Sciatic nerve (tissue), 2 donors: ENCODE measurements at places on chromosomes 4 and X. TPM values are rescaled to one million over a fixed set of nuclear protein-coding genes. Genes with fewer than 3 reads are reported as not detected.
A peak's percentile ranks its signal among the peaks of the same experiment; 100 is the strongest.

Gene GDI1
- total RNA-seq: 177 TPM

Gene CSAG1
- total RNA-seq: not detected

Gene ATP2B3
- total RNA-seq: 0.09 TPM

Gene GAGE13
- total RNA-seq: not detected

Gene XPNPEP2
- 6.6 TPM for total RNA-seq

- DNase-seq: no peak
These were observed 49.5 kb downstream of the IQCM start for GRCh38 chr4:149766135-149766534.

- no peak for DNase-seq
These were observed 287.8 kb downstream of the ZNF674 start for GRCh38 chrX:46257451-46257879.

DNA sequence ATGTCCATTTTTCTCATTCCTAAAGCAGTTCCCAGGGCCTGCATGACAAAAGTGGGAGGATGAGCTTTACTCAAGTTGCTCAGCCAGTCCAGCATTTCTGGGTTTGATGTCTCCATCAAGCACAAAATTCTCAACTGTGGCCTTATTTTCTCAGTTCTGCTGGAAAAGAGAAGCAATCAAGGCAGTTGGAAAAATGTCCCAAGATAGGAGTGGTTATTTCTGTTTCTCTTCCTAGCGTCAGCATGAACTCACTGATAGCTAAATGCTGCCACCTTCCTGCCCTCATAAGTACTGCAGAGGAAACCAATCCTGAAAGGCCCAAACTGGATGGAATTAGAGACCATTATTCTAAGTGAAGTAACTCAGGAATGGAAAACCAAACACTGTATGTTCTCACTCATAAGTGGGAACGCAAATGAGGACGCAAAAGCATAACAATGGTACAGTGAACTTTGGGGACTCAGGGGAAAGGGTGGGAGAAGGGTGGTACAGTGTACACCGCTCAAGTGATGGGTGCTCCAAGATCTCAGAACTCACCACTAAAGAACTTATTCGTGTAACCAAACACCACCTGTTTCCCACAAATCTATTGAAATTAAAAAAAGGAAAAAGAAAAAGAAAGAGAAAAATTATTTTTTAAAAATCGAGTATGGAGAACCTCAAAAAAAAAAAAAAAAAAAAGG is 29.6 kb downstream of the ADH7 start:
- peak; percentile 90 for DNase-seq

DNA sequence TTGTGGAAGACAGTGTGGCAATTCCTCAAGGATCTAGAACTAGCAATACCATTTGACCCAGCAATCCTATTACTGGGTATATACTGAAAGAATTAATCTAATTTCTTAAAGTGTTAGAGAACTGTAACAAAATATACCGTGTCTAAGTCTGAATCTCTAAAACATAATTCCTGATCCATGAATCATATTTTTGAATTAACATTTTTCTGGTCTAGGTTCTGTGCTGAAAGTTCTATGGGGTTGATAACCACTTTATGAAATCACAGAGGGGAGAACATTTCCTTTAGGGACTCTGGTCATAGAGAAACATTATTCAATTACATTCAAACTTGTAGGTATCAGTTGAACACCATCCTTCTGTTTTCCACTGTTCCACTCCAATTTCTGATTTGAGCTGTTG is 91.9 kb upstream of the ETNPPL start:
- DNase-seq: no peak

DNA sequence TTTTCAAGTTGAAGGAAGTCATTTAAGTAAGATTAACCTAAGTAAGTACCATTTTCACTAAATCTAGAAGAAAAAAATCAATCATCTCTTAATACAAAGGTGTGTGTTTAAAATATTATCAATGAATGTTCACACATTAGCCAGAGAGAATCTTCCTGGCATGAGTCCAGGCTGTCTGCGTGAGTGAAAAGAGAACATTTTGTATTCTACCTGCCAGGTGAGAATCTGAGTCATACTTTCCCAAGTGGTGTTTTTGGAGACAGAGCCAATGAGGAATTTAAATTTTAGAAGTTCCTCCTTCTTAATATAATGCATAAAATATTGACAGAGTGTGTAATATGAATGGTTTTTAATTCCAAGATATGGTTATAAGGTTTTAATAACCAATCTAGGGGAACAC is 371.8 kb upstream of the NR3C2 start:
- no peak for DNase-seq

DNA sequence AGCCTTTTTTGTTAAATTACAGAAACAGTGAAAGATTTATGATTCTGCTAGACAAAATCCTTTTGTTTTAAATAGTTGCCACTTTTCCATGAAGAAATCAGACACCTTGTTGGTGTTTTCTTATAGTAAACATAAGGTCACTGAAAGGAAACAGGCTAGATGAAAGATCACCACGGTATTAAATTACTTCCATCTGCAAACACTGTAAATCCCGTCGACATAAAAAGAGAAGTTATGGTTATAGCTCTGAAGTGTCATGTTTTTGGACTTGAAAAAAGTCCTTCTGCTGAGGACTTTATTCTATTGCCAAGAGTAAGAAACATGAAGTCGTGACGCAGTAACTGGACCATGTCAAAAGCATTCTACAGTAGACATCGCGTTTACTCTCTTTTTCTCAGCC is 567.6 kb upstream of the SLIT2 start:
- no peak for DNase-seq

GRCh38 chr4:178273168-178273567 is 830.9 kb upstream of the AGA start:
- no peak for DNase-seq

DNA sequence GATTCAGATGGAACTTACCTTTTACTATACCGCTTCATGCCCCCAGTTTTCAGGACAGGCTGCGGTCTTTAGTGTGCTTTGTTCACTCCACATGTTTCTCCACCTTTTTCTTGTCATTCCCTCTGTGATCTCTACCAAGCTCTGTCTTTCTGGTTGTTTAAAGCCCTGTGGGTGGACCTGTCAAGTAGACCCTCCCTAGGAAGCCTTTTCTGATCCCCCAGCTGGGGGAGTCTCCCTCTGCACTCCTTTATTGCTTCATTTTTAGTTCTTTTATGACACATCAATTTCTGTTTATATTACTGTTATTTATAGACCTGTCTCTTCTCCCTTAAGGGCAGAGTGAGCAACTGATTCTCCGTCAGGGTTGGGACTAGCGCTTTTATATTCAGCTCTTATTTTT is 150.2 kb downstream of the C4orf33 start:
- DNase-seq: no peak

DNA sequence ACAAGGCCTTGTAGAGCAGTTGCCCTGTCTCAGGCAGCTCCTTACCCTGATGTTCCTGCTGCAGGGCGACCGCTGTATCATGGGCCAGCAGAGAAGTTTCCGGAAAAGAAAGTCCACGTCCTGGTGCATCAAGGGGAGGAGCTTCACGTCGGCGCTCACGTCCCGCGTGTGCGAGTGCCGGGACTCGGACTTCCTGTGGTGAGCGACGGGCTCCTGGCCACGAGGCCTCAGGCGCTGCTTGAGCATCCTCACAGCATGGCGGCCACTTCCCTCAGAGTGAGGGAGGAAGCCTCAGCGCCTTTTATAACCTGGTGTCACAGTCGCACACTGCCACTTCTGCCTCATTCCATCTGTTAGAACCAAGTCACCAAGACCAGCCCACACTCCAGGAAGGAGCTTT is 225.5 kb downstream of the AFAP1 start:
- no peak for DNase-seq

GRCh38 chr4:31366041-31366440 is 645.9 kb downstream of the PCDH7 start:
- DNase-seq: no peak

DNA sequence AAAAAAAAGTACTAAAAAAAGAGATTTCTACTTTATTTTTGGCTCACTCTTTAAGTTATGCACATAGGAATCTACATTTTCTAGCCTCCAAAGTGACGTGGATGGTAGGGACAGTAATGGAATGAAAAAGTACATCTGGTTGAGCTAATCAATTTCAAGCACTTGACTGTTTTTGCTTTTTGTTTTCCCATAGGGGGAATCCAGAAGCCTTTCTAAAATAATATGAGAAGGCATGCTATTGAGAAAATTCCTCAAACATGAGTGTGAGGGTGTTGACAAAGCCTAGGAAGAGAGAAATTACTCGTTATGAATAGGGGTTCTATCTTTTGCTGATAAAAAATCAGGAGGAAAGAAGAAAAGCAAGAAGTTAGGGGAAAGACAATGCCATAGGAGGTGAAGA is 242.5 kb upstream of the PUDP start:
- DNase-seq: no peak

GRCh38 chr4:74223801-74224200 is 65.9 kb downstream of the MTHFD2L start:
- no peak for DNase-seq

DNA sequence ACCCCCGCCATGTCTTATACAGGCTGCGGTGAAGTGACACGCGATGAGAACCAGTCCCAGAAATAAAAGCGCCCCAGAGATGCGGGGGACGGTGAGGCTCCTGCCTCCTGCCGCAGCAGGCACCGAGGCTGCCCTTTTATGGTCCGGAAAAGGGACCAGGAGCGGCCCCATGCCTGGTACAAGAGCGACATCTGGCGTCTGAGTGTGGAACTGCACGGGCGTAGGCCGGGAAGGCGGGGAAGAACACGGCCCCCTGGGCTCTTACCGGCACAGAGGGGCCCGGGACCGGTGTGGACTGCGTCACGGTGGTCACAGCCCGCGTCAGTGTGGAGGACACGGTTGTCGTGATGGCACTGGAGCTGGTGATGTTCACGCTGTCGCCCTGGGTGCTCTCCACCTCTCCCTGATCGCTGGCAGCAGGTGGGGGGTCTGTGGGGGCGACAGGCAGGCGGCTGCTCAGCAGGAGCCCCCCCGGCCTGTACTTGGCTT is 8.9 kb upstream of the RENBP start:
- DNase-seq: peak; percentile 86

DNA sequence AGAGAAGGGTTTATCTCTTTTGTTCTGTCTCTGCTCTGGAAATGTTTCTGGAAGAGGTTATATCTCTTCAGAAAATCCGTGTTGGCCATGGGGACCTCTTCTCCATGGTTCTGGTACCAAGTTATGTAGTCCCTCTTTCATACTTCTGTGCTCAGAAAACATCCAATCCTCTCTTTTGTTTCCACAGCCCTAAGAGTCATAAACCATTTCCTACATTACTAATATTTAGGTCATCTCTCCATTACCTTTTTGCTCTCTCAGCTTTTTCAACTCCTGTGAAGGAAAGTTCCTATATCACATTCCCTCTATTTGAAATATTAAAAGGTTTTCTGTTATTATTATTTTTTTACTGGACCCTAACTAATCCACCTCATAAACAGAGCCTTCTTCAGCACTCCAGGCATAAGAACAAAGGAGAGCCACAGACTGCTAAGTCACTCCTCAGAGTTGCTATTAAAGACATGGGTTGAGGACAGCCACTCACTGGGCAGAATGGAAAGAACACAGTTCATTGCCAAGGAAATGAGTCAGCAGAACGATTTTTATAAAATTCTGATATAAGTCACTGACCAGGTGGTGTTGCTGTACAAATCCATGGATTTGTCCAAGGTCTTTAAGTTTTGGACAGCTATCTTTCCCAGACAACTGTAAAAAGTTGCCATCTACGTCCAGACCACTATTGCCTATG is 122.4 kb upstream of the NPY2R start:
- DNase-seq: no peak

- no peak for DNase-seq
These were observed 1.4 kb upstream of the C4orf50 start for GRCh38 chr4:6019316-6020263.

GRCh38 chr4:79048878-79049277 is 109.6 kb upstream of the PAQR3 start:
- DNase-seq: no peak

DNA sequence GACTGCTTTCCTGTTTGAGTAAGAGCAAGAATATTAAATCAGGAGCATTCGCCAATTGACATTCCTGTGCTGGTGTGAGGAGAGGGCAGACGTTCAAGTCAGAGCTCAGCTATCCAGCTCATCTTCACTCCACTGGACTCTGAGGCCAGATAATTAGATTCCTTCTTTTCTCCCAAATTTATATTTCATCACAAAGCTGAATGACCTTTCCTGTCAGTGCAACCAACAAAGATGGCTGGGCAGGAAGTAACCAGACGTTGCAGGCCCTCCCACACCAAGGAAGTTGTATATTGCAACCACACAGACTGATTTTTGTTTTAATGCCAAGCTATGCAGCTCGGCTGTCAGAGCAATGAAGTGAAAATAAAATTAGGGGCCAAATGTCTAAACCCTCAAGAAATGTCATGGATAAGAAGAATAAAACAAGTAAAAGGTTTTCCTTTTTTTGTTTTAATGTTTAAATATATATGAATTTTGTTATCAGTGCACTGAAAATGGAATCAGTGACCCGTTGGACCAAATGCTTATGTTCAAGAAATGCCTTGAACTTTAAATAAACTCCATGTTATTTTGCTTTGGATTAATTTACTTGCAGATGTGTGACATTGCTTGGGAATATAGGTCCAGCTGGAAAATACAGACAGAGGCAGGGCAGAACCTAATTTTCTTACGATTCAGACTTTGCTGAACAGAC is 578.9 kb upstream of the FAT1 start:
- DNase-seq: no peak

GRCh38 chr4:107619066-107619465 is 101.0 kb downstream of the PAPSS1 start:
- no peak for DNase-seq

- DNase-seq: no peak
These were observed 259.6 kb downstream of the ASMT start for GRCh38 chrX:1874416-1874815.

GRCh38 chrX:16212024-16212423 is 44.7 kb downstream of the MAGEB17 start:
- DNase-seq: no peak

DNA sequence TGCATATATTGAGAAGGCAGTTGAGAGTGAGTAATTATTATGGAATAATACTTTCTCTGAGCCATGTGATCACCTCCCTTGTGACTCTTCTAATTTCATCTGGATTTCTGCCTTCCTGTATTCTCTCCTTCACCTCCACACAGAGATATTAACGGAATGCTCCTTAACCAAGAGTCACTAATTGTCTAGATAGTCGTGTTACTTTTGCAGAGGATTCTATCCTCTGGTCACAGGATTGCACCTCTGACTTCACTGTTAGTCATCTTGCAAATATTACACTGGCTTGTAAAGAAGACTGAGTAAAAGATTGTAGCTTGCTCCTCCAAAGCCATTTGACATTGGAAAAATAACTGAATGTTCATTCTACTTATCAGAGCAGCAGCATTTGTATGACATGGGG is 160.9 kb downstream of the SH2D1A start:
- no peak for DNase-seq

- no peak for DNase-seq
These were observed 8.7 kb upstream of the TBC1D14 start for GRCh38 chr4:6900956-6901355.

- DNase-seq: no peak
These were observed 116.2 kb upstream of the STX18 start for GRCh38 chr4:4658052-4658451.
